Dermis blood vessel endothelial cell (primary cell): ENCODE measurements at places on chromosomes 12 and 14. TPM values are rescaled to one million over a fixed set of nuclear protein-coding genes. Genes with fewer than 3 reads are reported as not detected.

DNA sequence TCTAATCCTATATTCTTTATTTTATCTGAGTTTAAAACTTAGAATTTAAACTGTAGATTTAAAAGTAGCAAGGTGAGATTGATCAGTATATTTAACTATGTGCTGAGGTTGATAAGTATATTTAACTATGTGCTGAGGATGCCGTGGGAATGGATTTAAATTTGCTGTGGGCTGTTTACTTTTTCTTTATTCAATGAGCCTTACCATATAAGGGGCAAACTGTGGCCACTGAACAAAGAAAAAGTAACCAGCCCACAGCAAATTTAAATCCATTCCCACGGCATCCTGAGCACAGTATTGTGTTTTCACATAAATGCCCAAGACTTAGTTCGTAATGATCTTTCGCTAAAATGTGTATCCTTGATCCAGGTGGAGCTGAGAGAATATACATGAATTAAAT, 43.1 kb downstream of the PROX2 start:
- no peak for DNase-seq

DNA sequence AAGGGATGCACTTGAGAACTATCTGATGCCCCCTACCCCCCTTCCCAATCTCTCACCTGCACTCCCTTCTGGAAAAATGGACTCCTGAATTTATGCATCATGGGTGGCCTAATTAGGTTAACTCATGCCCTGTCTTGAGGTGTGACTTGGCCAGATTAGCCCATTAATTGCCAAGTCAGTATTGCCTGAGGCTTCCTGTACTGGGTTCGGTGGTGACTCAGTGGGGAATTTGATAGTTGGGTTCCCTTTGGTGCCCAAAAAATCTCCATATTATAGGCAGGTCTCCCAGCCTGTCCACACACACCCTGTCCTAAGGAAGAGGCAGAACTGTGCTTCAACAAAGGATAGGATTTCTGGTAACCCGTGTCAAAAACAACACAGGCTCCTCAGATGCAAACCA, 146.1 kb downstream of the CHST11 start:
- peak; percentile 19 for DNase-seq

DNA sequence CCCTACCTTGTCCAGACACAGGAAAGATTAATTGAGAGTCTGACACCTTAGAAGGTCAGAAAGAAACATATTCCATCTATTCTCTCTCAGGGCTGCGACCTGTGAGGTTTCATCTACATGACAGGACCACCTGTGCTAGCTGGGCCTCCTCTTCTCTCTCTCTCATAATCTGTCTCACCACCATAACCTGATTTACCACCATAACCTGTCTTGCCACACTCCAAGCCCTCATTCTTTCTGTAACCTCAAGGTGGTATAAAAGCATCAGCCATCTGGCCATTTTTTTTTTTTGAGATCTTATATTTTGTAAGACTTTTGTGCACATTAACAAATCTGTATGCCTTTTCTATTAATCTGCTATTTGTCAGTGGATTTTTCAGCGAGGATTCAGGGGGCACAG, 75.5 kb downstream of the ACADS start:
- DNase-seq = no peak

DNA sequence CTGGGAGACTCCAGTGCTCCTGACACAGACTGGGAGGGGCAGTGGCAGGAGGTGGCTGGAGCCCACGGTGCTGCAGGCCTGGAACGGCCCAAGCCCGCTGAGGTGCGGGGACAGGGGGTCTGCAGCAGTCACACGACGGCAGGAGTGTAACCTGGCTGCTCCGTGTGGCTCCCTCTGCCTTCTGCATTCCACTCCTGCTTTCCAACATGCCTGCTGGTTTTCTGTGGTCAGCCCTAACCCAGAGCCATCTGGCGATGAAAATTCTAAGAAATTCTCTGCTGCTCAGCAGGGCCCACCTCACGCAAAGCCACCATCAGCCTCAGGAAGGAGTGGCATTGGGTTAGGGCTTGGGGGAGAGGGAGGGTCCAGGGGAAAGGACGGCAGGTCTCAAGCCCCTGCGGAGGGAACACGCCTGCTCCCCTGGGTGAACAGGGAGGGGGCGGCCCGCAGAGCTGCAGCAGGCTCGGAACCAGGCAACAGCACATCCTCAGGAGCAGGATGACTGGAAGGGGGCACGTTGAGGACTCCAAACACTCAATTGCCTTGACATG, 5.0 kb upstream of the FBRSL1 start:
- no peak for DNase-seq

GRCh38 chr12:20585913-20586312, 109.2 kb upstream of the SLCO1C1 start:
- DNase-seq = no peak

DNA sequence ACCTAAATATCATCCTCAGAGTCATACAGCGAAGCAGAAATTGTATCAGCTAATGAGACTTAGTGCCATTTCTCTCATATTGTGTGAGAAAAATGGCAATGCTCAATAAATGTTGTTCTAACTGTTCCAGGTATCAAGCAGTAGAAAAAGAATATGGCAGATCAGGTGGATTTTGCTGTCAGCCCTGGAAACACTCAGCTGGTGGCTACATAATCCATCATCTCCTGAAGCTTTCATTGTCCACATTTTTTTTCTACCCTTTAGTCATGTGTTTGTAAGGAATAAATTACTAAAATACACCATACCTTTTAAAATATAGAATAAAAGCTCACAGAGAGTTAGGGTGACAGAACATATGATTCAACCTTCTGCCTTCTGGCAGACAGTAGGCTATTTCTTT, 840.3 kb downstream of the DIO2 start:
- no peak for DNase-seq

DNA sequence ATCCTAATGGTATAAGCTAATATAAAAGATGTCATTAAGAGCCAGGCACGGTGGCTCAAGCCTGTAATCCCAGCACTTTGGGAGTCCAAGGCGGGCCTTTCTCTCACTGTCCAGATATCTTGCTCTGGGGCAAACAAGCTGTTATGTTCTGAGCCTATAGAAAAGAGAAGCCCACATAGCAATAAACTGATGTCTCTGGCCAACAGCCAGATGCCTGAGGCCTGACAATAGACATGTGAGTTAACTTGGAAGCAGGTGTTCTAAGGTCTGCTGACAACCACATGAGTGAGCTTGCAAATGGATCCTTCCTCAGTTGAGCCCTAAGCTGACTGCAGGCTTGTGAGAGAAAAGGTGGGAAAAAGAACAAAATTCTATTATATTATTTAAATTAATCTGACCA, 25.0 kb downstream of the YAF2 start:
- DNase-seq = peak; percentile 84

LHX5 gene
- 0.05 TPM in 1 of 2 replicates, not detected in the other for total RNA-seq

HOXC12 gene
- not detected in 2 replicates for total RNA-seq

OR4E2 gene
- total RNA-seq = not detected in 2 replicates
